Fibroblast of pulmonary artery (primary cell): ENCODE measurements at places on chromosomes 6 and 20.

GRCh38 chr6:77036400-77036799 is 426.9 kb downstream of the HTR1B start:
- peak; percentile 16 for DNase-seq

DNA sequence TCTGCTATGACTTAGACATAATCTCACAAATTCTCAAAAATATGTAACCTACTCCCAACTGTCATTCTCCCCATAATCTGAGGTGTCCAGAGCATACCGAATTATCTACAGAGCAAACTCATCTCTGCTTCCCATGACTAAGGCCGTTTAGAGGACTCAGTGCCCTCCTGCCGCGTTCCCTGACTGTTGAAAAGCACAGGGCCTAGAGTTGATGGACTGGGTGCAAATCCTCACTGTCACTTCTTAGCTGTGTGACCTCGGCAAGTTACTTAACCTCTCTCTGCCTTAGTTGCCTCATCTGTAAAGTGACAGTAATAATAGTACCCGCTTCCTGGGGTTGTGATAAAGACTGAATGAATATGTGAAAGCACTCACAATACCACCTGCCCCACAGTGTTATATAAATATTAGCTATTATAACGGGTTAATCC is 4.7 kb upstream of the TUBB2A start:
- DNase-seq, result no peak

- no peak for DNase-seq
These were observed 310.6 kb upstream of the RSPO3 start for GRCh38 chr6:126807876-126808275.

DNA sequence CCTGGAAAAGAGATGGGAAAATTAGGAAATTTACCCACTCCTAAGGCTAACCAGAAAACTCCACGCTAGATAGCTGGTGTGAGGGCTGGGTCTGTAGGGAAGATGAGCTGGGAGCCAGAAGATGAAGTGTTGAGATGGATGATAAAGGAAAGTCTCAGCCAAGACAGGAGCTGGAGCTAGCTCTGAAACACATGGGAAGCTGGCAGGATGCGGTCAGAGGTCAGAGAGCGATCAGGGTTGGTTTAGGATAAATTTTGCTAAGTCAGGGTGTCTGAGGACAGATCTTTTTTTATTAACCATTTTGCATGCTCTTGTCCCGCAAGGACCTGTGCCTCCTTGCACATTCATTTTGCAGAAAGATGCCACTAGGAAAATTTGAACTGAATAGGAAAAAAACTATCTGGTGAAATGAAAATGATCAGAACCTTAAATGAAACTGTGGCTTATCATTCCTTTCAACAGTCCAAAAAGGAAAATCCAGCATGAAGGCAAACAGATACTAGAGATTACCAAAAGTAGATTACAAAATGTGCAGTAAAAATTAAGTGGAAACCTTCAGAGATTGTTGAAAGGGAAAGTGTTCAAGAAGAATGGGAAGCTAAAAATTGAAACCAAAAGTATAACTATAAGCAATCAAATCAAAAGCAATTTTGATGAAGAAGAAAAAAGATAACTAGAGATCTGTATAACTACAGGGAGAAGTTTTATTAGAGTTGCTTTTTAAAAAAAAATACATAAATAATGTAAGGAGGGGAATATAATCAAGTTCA is 10.7 kb upstream of the EDN1 start:
- no peak for DNase-seq

DNA sequence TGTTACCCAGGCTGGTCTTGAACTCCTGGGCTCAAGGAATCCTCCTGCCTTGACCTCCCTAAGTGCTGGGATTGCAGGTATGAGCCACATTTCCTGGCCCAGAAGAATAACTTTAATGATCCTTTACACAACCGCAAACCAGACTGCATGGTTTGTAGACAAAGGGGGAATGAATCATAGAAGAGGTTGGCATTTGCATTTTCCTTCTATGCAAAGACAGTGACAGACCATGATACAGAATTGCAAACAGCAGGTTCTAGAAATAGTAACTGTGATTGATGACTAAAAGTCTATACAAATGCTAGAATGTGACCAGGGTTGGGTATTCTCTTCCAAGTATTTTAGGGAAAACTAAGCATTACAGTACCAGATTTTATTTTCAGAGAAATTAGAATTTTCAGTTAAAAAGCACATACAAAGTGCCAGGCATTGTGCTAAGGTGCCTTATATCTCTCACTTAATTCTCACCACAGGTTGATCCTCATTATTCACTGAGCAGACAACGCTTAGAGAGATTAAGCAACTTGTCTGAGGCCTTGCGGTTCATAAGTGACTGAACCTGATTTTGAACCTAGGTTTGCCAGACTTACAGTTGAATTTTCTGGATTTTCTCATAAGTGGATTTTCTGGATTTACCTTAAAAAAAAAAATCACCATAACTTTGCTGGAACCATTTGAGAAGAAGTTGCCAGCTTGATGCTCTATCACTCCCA is 146.6 kb downstream of the ZFAND3 start:
- peak; percentile 40 for DNase-seq

DNA sequence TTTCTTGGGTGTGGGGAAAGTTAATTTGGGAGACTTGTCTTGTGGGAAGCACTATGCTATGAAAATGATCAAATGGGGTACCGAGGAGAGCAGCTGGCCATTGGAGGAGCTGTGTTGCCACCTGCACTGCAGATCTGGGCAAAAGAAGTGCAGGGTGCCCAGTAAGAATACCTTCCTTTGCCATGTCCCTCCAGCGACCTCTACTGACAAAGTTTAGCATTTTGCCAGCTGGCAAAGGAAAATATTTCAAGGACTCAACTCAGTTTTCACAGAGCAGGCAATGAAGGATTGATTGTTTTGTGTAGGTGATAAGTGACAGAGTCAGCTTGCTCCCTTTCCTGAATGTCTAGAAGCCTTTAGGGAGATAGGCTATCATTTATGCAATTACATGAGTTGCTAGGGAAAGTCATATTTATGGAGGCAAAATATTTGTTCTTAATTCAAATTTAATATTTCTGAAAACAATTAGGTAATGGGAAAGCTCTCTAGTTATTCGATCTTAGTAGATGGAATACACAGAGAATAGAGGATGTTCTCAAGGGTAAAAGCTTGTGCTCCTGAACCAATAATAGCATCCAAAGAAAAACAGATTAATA is 118.4 kb downstream of the FARS2 start:
- peak; percentile 59 for DNase-seq

DNA sequence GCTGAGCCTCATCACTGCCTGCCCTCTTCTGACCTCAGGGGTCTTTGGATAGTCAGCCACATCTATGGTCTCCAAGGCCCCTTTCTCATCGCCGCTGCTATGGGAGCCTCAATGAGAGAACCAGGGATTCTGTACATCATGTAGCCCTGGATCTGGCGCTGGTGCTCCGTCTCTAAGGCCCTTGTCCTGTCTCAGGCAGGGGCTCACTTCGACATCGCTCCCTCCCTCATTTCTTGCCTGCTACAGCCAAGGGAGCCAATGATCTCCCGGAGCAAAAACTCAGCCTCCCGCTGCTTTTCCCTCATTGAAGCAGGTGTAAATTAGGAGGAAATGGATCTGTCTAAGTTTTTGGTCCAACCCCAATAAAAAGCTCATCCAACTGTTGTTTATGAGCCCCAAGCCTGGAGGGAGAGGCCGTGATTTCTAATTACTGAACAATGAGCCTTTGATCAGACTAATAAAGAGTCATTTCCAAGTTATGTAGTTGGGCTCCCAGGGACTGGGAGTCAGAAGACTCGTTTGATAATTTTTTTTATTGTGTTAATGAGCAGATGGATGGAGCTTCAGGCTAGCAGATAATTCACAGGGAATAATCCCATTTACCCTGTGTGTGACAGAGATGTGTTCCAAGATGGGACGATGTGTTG is 30.9 kb downstream of the LBP start:
- no peak for DNase-seq
